Activated CD4-positive, alpha-beta memory T cell treated with anti-CD3 and anti-CD28 coated beads, Interleukin-2, amount 10 ng/mL, durations not matched to agents 7 days and 5 days (primary cell): ENCODE measurements at places on chromosomes 2 and 18. TPM values are rescaled to one million over a fixed set of nuclear protein-coding genes. Genes with fewer than 3 reads are reported as not detected.

The ARHGAP15 gene
- 167 TPM for total RNA-seq

The EHD3 gene
- total RNA-seq, result 0.86 TPM

The GALNT3 gene
- 27.7 TPM for total RNA-seq

The MRPS9 gene
- total RNA-seq, result 19.8 TPM

The CDKL4 gene
- total RNA-seq, result not detected

The DHRS9 gene
- total RNA-seq, result not detected

The TCF23 gene
- not detected for total RNA-seq

The MEP1B gene
- not detected for total RNA-seq
